ENCODE measurements at places on chromosomes 3 and 15. TPM values are rescaled to one million over a fixed set of nuclear protein-coding genes. Genes with fewer than 3 reads are reported as not detected.

DNA sequence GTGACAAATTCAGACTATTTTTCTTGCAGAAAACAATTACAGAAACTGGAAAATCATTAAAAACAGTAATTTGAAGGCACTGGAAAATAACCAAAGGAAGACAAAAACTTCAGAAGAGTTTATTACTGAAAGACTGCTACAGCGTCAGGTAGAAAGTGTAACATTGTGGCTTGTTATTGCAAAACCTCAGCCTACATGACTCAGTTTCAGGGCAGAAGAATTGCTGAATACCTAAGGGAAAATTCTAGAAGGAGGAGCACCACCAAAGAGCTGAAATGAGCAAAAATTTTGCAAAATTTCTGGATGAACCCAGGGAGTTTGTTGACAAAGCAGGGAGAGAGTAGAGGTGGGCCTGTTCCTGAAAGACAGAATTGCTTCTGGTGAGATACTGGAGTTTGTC is 219.6 kb downstream of the C3orf38 start:
- H3K27ac ChIP-seq: no peak overlapping the region
- H3K4me1 ChIP-seq: no peaks in the 10 kb centered on the region
- H3K36me3 ChIP-seq: no peaks in the 10 kb centered on the region
- no peak overlapping the region for H3K4me3 ChIP-seq

- DNase-seq: no peak
- no peak overlapping the region for H3K27ac ChIP-seq
- H3K36me3 ChIP-seq: no peaks in the 10 kb centered on the region
- H3K4me3 ChIP-seq: no peak overlapping the region
- H3K4me1 ChIP-seq: no peaks in the 10 kb centered on the region
- no peaks in the 10 kb centered on the region for H3K27me3 ChIP-seq
These were observed 42.8 kb downstream of the ILDR1 start for GRCh38 chr3:121979246-121979645.

GRCh38 chr3:11563865-11564185 is 79.9 kb downstream of the VGLL4 start:
- no peaks in the 10 kb centered on the region for H3K27me3 ChIP-seq
- peaks cover 91% of the 10 kb centered on the region for H3K36me3 ChIP-seq
- no peak overlapping the region for H3K27ac ChIP-seq
- no peak for DNase-seq

- no peak for DNase-seq
- no peak overlapping the region for H3K27ac ChIP-seq
- peaks cover 5% of the 10 kb centered on the region for H3K4me1 ChIP-seq
- H3K4me3 ChIP-seq: no peak overlapping the region
These were observed 6.4 kb downstream of the ZDHHC23 start for GRCh38 chr3:113954091-113954685.

DNA sequence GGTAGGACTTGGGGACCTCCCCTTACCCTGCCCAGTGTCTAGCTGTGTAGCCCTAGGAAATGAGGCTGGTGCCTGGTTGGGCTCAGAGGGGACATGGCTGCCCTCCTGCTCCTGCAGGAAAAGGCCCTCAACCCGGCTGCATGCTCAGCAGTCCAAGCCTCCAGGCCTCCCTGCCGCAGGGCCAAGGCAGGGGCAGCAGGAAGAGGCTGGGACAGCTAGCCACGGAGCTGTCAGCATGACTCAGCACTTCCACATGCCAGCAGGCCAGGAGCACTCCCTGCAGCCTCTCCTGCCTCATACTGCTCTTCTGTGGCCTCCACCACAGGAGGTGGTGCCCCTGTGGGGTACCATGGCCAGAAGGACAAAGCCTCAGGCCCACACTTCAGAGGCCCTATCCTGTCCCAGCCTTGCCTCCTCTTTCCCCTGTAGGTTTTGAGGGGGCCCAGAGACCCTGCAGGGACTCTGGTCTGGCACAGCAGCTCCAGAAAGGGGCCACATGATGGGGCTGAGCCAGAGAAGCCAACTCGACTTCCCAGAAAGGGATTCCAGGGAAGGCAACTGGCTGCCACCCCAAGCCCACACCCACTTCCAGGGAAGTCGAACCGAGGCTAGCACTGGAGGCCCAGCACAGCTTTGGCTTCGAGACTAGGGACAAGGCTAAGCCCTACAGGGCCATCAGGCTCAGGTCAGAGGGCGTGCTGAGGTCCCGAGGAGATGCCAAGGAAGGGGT is 19.5 kb downstream of the TKT start:
- no peak overlapping the region for H3K27ac ChIP-seq
- H3K4me3 ChIP-seq: no peak overlapping the region
- peaks cover 4% of the 10 kb centered on the region for H3K4me1 ChIP-seq
- DNase-seq: no peak
- H3K27me3 ChIP-seq: no peaks in the 10 kb centered on the region

DNA sequence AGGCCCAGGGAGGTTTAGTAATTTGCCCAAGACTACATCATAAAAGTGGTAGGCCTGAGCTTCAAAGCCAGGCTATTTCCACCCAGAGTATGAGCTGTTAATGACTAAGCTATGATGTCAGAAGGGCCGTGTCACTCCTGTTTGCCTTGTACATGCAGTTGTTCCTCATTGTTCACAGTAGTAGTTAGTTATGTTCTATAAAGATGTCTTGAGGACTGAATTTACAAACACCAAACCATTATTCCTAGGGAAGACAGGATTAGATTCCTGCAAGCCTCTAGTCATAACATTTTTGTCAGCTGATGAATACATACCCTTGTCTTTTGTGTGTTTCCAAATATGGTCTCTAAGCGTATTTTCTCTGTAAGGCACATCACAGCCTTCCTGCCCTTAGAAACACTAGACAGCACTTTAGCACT is 20.9 kb upstream of the LARS2 start:
- no peaks in the 10 kb centered on the region for H3K36me3 ChIP-seq
- H3K4me3 ChIP-seq: no peak overlapping the region
- DNase-seq: no peak
- H3K4me1 ChIP-seq: no peaks in the 10 kb centered on the region

DNA sequence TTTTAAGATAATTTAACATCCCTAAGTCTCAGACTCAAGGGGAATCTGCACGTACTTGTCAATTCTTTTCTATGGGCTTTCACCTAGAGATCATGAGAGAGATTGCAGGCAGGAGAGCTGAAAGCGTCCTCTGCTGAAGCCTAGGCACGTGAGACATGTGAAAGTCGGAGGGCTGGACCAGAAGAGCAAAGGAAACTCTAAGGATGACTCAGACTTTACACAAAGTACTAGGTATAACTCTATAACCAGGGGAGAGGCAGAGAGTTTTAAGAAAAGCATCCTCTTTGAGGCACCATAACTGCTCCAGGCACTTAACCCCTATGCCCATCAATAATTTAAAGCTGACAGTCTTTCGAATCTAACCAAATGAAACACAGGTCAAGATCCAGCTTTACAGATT is 436.6 kb downstream of the VGLL3 start:
- no peak for DNase-seq
- no peaks in the 10 kb centered on the region for H3K27me3 ChIP-seq
- no peak overlapping the region for H3K27ac ChIP-seq

- DNase-seq: no peak
- no peak overlapping the region for H3K4me3 ChIP-seq
- H3K27me3 ChIP-seq: no peaks in the 10 kb centered on the region
- no peak overlapping the region for H3K27ac ChIP-seq
- peaks cover 10% of the 10 kb centered on the region for H3K4me1 ChIP-seq
- H3K36me3 ChIP-seq: no peaks in the 10 kb centered on the region
These were observed 6.6 kb upstream of the ADGRG7 start for GRCh38 chr3:100602506-100603444.

- no peak overlapping the region for H3K27ac ChIP-seq
- DNase-seq: no peak
- no peaks in the 10 kb centered on the region for H3K27me3 ChIP-seq
These were observed 60.6 kb downstream of the FGD5 start for GRCh38 chr3:14879211-14879874.

- H3K4me3 ChIP-seq: no peak overlapping the region
- no peaks in the 10 kb centered on the region for H3K27me3 ChIP-seq
- no peaks in the 10 kb centered on the region for H3K36me3 ChIP-seq
These were observed 640.6 kb upstream of the DPPA4 start for GRCh38 chr3:109977897-109978296.

DNA sequence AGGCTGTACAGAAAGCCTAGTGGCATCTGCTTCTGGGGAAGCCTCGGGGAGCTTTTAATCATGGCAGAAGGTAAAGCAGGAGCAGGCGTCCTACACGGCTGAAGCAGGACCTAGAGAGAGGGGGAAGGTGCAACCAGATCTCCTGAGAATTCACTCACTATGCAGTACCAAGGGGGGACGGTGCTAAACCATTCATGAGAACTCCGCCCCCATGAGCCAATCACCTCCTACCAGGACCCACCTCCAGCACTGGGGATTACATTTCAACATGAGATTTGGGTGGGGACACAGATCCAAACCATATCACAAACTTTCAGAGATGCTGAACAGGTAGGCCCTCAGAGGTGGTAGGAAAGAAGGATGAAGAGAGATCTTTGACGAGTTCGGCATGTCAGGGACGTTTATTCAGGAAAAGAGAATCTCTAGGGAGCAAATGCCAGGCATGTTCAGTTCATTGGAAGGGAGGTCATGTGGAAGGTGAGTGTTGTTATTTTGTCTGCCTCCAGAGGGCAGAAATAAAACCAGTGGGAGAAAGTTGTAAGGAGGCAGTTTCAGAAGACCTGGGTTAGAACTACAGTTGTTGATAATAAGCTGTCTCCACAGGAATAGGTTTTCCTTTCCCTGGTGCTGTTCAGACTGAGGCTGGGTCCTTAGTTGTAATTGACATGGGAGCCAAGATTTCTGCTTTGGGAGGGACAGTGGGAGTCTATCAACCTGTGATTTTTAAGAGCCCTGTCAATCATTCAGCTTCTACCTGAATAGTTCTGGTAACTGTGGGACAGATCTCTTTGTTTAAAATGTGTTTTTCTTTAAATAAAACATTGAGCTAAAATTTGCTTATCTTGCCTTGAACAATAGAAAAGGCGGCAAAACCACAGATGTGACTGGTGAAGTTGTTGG is 4.3 kb upstream of the FNDC3B start:
- peaks cover 7% of the 10 kb centered on the region for H3K4me1 ChIP-seq
- H3K27me3 ChIP-seq: peaks cover 3% of the 10 kb centered on the region
- H3K4me3 ChIP-seq: no peak overlapping the region
- DNase-seq: peak; percentile 65
- H3K27ac ChIP-seq: no peak overlapping the region

DNA sequence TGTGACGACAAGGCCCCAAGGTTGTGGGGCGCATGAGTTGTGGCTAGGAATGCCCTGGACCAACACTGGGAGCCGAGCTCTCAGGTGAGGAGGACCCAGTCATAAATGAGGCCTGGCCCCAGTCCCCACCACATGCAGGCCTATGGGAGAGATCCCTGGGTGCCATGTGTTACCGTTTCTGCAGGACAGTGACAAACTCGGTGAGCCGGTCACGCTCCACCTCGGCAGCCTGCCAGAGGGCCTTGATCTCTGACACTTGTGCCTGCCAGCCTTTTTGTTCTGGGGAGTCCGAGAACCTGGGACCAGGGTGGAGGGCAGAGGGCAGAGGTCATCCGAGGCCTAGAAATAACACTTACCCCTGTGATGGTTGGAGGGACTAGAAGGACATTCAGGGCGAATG is 27.7 kb upstream of the HHATL start:
- H3K4me3 ChIP-seq: no peak overlapping the region
- no peaks in the 10 kb centered on the region for H3K27me3 ChIP-seq
- H3K36me3 ChIP-seq: no peaks in the 10 kb centered on the region
- H3K27ac ChIP-seq: no peak overlapping the region
- no peaks in the 10 kb centered on the region for H3K4me1 ChIP-seq

- H3K27me3 ChIP-seq: no peaks in the 10 kb centered on the region
- no peak overlapping the region for H3K4me3 ChIP-seq
- peaks cover 55% of the 10 kb centered on the region for H3K36me3 ChIP-seq
- DNase-seq: no peak
- H3K27ac ChIP-seq: no peak overlapping the region
These were observed 55.6 kb downstream of the LYSMD4 start for GRCh38 chr15:99677540-99678134.

DNA sequence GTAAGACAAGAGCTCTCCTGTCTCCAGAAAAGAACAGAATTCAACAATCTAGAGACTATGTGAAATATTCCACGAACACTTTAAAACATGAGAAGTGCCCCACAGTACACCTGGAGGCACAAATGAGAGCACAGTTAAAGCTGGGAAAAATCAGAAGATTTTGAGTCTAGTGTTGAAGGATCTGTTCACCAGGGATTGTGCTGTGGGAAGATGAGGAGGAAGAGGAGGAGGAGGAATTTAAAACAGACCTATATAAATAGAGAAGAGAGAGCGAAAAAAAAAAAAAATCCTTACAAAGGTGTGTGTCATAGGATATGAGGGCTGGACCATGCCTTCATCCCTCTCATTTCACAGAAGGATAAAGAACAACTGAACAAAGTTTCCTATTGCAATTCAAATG is 361.0 kb upstream of the SEMA6D start:
- H3K4me1 ChIP-seq: no peaks in the 10 kb centered on the region
- H3K27ac ChIP-seq: no peak overlapping the region
- no peaks in the 10 kb centered on the region for H3K27me3 ChIP-seq
- no peaks in the 10 kb centered on the region for H3K36me3 ChIP-seq
- no peak for DNase-seq
- no peak overlapping the region for H3K4me3 ChIP-seq

GRCh38 chr3:148957586-148957985 is 33.8 kb upstream of the GYG1 start:
- no peak overlapping the region for H3K4me3 ChIP-seq
- no peak for DNase-seq
- H3K4me1 ChIP-seq: peaks cover 5% of the 10 kb centered on the region

- no peaks in the 10 kb centered on the region for H3K4me1 ChIP-seq
- DNase-seq: no peak
- H3K36me3 ChIP-seq: no peaks in the 10 kb centered on the region
- H3K27me3 ChIP-seq: no peaks in the 10 kb centered on the region
These were observed 66.2 kb upstream of the TSC22D2 start for GRCh38 chr3:150341891-150342290.

GRCh38 chr3:120743556-120744195 is 1.1 kb downstream of the GTF2E1 start:
- H3K27ac ChIP-seq: no peak overlapping the region
- H3K4me1 ChIP-seq: peaks cover 11% of the 10 kb centered on the region
- no peak for DNase-seq
- H3K4me3 ChIP-seq: peak overlapping the region; percentile 90

GRCh38 chr3:148600440-148600839 is 97.3 kb upstream of the AGTR1 start:
- H3K27me3 ChIP-seq: no peaks in the 10 kb centered on the region
- H3K4me3 ChIP-seq: no peak overlapping the region
- H3K27ac ChIP-seq: no peak overlapping the region

GRCh38 chr3:117165601-117166051 is 456.0 kb downstream of the TUSC7 start:
- H3K27ac ChIP-seq: no peak overlapping the region
- no peak overlapping the region for H3K4me3 ChIP-seq
- H3K27me3 ChIP-seq: no peaks in the 10 kb centered on the region
- H3K36me3 ChIP-seq: no peaks in the 10 kb centered on the region

Gene NLGN1
- 0.90 TPM for total RNA-seq

Gene REC114
- total RNA-seq: 0.09 TPM

Gene GNAT1
- total RNA-seq: 0.05 TPM

Gene PRRT3
- 1.4 TPM for total RNA-seq

Gene EPHB1
- total RNA-seq: 0.66 TPM

Gene NANOGP8
- total RNA-seq: not detected

Gene CFAP100
- not detected for total RNA-seq

Gene CPNE9
- total RNA-seq: 0.14 TPM

Data from thymus (tissue), 14 donors.